ENCODE measurements at places on chromosomes 7 and 10.

GRCh38 chr10:4770801-4771553 is 55.0 kb upstream of the AKR1E2 start:
- DNase-seq: no peak

DNA sequence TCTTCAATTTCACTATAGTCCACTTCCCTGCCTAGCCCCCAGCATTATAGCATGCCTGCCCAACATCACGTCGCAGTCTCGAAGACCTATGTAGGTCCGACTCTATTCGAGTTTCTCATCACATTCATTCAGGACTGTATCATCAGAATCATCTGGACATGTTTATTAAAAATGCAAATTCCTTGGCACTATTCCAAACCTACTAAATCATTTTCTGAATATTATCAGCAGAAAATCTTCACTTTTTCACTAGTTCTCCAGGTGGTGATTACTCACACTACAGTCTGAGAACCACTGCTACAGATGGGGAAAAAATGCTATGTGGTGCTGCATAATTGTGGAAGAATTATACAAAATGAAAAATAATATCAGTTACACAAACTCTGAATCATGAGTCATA is 29.3 kb upstream of the ETV1 start:
- DNase-seq: no peak

GRCh38 chr7:90455163-90456030 is 14.0 kb upstream of the PTTG1IP2 start:
- no peak for DNase-seq

DNA sequence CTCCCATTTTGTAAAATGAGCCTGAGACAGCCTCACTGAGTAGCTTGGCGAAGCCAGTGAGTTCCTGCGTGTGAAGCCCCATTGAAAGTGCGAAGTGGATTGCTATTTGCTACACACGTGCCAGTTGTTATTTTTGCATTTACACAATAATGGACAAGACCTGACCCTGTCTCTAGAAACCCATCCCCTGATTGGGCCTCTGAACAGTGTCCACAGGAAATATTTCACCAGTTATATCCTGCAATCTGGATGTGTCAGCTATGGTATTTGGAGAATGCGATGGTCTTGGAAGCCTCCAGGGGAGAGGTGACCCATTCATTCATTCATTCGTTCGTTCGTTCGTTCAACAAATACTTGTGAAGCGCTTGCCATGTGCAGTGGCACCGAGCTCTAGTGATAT is 37.1 kb downstream of the COL13A1 start:
- DNase-seq: no peak

GRCh38 chr10:90313576-90314325 is 544.1 kb downstream of the HTR7 start:
- no peak for DNase-seq

DNA sequence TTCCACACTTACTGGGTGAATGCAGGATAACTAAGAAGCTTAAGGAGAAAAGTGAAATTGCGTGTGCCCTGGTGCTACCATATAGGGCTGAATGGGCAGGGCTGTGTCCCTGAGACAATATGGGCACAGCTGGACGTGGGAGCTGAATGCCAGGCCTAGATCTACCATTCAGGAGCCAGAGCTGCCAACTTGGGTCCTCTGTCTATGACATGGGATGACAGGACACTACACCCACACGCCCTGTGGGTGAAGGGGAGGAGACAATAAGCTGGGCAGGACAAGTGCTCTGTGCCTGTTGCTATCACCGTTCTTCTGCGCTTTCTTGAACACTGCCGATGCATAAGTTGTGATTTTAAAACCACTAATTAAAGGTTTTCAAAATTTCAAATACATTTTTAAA is 293.9 kb downstream of the TNS3 start:
- no peak for DNase-seq

DNA sequence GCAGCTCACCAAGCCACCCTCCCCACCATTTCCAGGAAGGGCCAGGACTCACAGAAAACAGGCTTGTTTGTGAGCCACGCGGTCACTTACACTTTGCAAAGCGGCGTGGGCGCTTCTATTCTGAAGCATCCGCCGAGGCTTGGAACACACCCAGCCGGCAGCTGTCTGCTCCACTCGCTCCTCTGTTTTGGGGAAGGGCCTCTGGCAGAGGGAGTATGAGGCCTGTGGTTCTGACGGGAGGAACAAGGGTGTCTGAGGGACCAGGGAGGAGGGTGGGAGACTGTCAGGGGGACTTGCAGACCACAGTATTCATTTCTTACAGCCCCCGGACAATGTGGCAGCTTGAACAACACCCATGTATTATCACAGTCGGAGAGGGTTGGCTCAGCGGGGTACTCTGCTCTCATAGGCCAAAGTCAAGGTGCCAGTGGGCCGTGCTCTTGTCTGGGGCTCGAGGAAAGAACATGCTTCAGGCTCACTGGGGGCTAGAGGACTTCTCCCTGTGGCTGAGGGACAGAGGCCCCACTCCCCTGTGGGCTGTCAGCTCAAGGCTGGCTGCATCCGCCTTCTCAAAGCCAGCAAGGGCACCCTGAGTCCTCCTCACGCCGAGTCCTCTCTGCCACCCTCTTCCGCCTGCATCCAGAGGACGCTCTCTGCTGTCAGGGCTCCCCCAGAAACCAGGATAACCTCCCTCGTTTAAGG is 60.4 kb upstream of the FAM20C start:
- DNase-seq: no peak

DNA sequence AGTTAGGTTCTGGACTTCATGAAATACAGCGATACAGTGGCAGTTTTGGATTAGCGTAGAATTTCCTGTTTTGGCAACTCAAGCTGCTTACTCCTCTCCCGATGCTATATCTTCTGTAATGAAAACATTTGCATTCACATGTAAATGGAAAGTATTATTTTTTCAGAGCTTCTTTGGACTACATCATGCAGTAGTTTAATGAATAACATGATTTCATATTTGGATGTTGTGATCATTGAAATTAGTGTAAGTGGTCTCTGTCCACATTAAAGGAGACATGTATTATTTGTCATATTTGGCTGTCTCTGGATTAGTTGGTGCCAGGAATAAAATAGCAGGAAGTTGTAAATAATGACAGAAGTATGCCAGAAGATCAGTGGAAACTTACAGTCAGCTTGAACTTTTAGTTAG is 331.6 kb downstream of the GFRA1 start:
- no peak for DNase-seq

- DNase-seq: no peak
Observed at GRCh38 chr10:89299031-89299430, 2.8 kb upstream of the IFIT2 start.

DNA sequence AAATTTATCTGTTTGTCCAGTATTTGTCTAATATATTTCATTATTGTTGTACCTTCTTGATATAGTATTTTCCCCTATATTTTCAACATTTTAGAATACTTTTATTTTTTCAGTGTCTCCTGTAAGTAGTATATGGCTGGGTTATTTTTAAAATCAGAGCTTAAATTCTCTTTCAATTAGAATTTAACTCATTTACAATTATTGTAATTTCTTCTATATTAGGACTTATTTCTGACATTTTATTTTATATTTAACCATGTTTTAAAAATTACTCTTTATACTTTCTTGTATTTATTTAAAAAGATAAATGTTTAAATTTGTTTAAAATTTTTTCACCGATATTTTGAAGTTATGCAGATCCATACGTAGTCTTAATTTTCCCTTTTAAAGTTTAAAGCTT is 220.0 kb upstream of the NPVF start:
- DNase-seq: no peak

GRCh38 chr10:88181902-88182600 is 318.6 kb downstream of the PTEN start:
- no peak for DNase-seq

GRCh38 chr10:112490545-112490944 is 43.5 kb downstream of the VTI1A start:
- no peak for DNase-seq

GRCh38 chr7:17159500-17160037 is 138.9 kb upstream of the AHR start:
- no peak for DNase-seq

- DNase-seq: no peak
Observed at GRCh38 chr7:77985974-77986339, 187.4 kb downstream of the PHTF2 start.

- no peak for DNase-seq
Observed at GRCh38 chr10:127299956-127300689, 103.7 kb upstream of the INSYN2A start.

DNA sequence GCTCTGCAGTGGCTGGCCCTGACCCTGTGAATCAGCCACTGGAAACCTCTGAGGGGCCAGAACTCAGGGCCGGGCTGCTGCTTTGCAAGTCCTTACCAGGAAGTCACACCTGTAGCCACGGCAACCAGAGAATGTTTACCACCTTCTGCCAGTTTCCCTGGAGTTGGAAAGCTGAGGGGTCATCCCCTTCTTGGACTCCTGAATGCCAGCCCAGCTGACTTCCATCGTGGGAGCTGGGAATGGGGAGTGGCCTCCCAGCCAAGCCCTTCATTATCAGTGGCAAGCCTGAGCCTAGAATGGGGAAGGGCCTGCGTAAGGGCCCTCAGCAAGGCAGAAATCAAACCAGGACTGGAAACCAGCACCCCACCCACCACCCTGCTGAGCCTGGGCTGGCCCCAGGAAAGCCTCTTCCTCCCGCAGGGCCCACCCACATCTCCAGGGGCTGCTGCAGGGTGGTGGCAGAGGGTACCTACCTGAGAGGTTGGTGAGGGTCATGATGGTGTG is 6.5 kb upstream of the CRHR2 start:
- DNase-seq: no peak

DNA sequence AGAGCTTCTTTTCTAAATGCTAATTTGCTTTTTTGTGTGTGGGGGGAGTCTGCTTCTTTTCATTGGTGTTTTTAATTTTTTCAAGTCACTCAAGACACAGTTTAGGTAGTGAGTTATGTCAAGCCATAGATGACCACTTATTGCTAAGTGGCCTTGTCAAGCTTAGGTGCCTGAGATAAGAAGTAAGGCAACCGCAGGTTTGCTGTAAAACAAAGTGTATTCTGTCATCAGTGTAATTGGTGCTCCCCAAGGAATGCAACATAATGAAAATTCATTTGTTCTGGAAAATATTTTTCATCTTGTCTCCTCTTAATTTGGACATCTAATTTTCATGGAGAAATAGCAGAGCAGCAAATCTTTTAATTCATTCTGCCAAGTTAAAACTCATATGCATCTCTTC is 249.6 kb downstream of the EXOC4 start:
- no peak for DNase-seq

DNA sequence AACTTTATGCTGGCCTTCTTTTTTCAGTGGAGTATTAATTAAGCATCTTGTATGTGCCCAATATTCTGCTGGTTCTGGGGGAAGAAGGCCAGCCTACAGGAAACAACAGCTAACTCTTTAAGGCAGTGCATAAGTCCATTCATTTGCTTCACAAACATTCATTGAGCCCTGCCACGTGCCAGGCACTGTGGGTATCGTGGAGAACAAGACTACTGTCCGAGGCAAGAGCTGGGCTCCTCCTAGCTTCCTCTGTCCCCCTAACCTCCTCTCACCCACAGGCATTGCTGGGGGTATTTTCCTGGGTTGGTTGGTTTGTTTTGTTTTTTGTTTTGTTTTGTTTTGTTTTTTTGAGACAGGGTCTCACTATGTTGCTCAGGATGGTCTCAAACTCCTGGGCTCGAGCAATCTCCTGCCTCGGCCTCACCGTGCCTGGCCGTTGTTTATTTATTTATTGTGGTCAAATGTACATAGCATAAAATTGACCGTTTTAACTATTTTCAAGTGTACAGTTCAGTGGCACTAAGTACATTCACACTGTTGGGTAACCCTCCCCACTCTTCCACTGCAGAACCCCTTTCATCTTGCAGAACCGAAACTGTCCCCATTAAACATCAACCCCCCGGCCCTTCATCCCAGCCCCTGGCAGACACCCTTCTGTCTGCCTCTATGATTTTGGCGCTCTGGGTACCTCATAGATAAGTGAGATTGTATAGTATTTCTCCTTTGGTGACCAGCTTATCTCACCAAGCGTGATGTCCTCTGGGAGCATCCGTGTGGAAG is 32.6 kb downstream of the CHST3 start:
- DNase-seq: no peak

DNA sequence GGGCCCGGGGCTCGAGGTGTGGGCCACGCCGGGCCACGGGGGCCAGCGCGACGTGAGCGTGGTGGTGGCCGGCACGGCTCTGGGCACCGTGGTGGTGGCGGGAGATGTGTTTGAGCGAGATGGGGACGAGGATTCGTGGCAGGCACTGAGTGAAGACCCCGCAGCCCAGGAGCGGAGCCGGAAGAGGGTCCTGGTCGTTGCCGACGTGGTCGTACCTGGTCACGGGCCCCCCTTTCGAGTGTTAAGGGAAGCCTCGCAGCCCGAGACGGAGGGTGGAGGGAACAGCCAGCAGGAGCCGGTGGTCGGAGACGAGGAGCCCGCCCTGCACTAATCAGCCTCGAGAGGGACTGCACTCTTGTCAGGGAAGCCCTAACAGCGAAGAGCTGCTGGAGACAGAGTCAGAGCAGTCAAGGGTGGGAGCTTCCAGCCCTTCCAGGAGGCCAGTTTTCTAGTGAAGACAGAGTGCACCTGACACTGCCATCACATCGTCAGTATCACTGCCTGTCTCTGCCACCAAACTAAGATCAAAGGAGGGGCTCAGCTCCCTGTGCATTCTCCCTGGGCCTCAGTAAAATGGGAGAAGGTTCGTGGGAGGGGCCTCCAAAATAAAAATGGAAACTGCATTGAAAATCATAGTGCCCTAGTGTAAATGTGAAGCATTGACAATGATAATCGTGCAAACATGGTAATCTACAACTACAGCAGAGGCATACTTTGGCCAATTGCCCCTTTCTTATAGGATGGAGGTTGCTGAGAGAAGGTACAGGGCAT is 1.3 kb downstream of the MBLAC1 start:
- DNase-seq: no peak

GRCh38 chr7:18175801-18176450 is 148.3 kb upstream of the PRPS1L1 start:
- no peak for DNase-seq

GRCh38 chr7:55179931-55180682 is 161.3 kb downstream of the EGFR start:
- DNase-seq: no peak

- no peak for DNase-seq
Observed at GRCh38 chr7:151271699-151272355, 23.3 kb upstream of the SMARCD3 start.

DNA sequence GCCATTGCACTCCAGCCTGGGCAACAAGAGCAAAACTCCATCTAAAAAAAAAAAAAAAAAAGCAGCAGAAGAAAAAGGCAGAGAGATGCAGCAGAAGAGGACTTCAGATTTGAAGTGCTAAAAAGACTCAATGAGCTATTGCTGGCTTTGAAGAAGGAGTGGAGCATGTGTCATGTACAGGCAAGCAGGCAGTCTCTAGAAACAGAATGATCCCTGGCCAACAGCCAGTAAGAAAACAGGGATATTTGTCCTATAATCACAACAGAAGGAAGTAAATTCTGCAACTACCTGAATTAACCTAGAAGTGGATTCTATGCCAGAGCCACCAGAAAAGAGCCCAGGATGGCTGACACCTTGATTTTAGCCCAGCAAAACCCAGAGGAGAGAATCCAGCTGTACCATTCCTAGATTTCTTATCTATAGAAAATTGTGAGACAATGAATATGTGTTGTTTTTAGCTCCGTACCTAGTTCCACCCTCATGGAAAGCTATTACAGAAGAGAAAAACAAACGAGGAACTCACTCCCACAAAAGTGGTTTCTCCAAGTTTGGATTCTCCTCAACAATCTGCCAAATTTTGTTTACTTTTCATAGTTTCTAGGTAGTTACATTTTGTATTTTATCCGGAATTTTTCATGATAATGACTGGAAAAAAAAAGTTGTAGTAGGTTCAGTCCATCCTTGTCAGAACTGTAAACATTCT is 198.2 kb upstream of the GNAI1 start:
- no peak for DNase-seq
